ENCODE measurements at places on chromosomes 13 and 19.

GRCh38 chr19:3284759-3285646, 60.5 kb downstream of the CELF5 start:
- DNase-seq, result no peak

GRCh38 chr19:14152713-14153112, 16.3 kb upstream of the ASF1B start:
- no peak for DNase-seq

- DNase-seq, result no peak
Observed at GRCh38 chr13:40185414-40185813, 481.0 kb downstream of the FOXO1 start.

DNA sequence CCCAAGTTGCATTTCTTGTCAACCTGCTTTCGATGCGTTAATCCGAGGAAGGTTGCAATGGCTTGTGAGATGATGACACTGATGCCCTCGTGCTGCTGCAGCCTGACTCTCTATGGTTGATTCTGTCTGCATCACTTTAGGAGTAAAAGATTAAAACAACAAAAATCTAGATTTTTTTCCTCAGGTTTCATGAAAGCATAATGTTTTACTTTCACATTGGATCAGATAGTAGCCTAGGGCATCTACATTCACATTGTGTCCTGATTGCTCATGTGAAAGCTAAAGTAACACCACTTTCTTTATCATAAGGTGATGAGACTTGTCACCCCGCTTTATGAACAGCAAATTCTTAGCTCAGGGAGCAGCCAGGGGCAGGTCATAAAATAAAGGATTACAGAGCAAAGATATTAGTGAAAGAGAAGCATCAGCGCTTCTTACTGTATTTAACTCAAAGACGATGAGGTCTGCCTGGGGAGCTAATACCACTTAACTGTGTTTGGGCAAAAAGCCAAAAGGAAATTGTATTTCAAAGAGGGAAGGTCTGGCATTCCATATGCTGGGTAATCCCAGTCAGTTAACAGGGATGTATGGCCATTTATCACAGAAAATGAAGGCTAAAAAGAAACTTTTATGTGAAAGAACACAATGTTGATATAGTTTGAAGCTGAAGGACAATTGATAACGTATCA, 270.5 kb downstream of the GPC6 start:
- DNase-seq, result no peak

DNA sequence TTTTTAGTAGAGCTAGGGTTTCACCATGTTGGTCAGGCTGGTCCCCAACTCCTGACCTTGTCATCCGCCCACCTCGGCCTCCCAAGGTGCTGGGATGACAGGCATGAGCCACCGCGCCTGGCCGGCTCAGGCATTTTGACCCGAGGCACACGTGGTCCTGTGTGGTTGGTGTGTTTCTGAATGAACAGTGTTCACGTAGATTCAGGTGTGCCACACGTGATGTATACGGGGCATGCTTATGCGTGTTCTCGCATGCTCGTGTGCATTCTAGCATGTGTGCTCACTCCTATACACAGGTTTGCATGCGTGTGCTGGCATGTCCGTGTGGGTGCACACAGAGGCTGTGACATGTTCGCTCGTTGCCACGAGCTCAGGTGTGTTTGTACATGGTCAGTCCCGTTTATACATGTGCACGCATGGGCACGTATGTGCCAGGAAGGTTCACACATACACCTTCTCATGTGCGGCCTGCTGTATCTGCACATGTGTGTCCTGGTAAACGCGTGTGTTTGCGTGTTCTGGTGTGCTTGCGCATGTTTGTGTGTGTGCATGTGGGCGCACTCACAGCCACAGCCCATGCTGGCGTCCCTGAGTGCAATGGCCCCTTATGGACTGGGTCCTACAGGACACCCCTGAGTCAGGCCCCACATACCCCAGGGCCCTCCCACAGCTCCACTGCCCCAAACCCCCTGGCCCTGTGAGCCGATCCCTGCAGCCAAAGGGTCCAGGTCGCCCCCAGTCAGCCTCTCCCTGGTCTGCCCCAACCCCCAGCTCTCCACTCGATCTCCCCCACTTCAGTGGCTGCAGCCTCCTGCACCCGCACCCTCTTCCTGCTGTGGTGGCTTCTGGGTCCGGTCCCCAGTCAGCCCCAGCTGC, 20.6 kb upstream of the TCF3 start:
- no peak for DNase-seq

GRCh38 chr13:29858231-29858630, 7.8 kb upstream of the UBL3 start:
- DNase-seq, result no peak

- DNase-seq, result no peak
Observed at GRCh38 chr13:44234566-44234965, 139.1 kb upstream of the SERP2 start.

DNA sequence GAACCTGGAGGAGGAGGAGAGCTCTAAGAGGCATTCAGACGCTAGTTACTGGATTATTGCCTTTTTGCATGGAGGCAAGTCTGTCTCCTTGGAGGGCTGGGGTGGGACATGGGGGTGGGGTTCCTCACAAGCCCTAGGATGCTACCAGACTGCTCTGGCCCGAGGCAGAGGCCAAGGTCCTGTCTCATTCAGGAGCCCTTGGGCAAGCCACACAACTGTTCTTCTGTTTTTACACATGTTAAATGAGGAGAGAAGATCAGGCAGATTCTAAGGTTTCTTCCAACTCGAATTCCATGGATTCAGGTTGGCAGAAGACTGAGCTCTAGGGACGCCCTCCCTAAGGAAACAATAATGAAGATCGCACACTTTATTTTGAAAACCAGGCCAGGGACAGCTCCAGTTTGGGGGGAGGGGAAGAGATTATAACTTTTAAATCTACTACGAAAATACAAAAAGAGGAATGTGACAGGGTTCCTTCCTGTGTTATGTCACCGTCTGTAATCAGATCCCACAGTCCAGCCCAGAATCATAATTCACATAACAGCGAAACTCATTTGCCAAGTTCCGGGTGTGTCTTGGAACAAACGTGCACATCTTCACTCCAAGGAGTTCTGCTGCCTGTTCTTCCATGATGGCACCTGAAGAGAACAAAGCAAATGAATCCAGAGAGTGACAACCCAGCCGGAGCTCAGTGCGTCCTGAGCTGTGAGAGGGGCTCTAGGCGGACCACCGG, 25.2 kb downstream of the IL17D start:
- DNase-seq, result no peak

DNA sequence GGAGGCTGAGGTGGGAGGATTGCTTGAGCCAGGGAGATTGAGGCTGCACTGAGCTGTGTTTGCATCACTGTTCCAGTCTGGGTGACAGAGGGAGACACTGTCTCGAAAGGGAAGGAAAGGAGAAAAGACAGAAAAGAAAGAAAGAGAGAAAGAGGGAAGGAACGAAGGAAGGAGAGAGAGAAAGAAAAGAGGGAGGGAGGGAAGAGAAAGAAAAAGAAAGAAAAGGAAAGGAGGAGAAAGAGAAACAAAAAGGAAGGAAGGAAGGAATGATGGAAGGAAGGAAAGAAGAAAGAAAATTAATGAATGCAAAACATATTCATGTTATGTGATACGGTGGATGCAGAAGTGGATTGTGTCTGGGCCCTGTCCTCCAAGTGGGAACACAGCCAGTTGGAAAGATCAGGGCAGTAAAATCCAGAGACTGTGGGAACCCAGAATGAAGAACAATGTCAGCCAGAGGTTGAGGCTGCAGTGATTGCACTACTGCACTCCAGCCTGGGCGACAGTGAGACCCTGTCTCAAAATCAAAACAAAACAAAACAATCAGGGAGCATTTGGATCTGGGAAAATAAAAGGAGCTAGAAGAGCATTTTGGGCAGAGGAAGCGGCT, 6.2 kb downstream of the PHLDB3 start:
- DNase-seq, result no peak

GRCh38 chr19:3601021-3601420, 5.7 kb downstream of the TBXA2R start:
- no peak for DNase-seq

DNA sequence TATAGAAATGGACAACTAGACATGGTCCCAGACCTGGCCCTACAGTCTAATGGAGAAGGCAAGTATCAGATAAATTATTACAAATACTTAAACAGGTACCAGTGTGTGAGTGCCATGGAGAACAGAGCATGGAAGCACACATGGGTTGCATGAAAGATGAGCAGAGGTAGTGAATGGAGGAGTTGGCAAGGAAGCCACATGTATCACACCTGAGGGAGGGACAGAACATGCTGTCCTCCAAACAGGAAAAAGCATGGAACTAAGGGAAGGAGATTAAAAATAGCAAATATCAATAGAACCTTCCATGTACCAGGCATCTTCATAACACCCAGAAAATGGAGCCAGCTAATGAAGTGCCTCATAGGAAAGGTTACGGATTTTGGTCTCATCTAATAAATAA, 85.9 kb downstream of the SACS start:
- no peak for DNase-seq

- DNase-seq, result no peak
Observed at GRCh38 chr19:13089139-13089856, 13.4 kb downstream of the LYL1 start.

- DNase-seq, result no peak
Observed at GRCh38 chr19:48696353-48697010, 711 bp downstream of the FUT2 start.

DNA sequence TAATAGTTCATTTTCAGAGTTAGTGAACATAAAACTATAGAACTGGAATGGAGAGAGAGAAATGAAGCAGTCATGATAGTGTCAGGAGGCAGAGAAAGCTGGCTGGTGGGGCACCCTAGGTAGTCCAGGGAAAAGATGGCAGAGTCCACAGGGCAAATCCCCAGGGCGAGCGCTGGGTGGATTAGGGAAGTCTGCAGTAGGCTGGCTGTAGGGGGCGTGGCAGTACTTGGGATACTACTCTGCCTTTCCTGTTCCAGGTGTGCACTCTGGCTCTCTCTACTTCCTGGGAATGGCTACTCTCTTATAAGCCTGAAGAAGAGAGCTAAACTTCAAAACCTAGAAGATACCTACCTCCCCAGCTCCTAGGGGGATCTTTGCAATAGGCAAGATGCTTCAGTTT, 232.9 kb upstream of the SLC10A2 start:
- no peak for DNase-seq

DNA sequence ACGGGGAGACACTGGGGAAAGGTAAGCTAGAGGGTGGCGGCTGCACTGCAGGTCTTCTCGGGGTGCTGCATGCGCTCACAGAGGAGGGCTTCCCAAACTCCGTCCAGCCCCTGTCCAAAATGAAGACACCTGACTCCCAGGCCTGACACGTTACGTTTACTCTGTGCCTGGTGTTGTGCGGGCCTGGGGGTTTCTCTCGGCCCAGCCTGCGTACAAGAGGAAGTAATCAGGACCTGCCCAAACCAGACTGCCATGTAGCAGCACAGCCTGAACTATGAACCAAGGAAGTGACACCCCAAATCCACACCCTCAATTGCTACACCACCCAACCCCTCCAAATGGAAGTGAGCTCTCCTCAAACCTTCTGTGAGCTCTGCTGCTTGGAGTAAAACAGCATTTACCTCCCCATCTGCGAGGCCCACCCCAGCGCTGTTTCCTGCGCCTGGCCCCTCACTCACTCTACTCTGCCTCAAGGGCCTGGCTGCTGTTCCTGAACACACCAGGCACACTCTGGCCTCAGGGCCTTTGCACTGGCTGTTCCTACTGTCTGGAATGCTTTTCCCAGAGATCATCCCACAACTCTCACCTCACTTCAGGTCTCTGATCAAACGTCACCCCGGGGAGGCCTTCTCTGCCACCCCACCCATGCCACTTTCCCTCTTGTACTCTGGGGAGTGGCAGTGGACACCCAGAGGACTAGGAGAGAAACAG, 3.0 kb downstream of the HSPBP1 start:
- DNase-seq, result no peak

GRCh38 chr19:51594774-51595109, 23.7 kb downstream of the ZNF175 start:
- DNase-seq, result no peak

DNA sequence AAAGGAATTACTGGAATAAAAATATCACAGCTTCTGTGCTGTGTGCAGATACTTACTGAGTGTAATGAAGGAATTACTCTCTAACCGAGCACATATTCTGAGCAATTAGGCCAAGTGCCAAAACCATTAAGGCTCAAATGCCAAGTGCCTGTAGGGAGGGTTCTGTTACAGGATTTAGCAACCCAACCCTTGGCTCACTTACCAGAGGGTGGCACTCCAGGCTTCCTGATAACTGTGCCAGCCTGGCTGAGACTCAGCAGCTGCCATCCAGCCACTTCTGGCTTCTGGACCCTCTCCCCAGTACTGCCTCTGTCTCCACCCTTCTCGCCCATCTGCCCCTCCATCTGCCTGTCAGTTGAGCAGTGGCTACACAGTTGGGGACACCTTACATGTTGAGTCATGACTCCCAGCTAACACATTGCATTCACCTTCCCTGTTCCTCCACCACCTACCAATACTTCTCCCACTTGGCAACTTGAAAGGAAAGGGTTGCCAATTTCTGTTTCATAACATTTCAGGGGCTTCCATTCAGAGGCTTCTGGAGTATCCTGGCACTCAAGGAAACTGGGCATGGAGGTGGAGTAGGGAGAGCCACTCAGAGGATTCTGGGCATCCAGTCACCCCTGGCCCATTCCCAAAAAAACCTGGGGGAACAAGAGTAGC, 110.5 kb downstream of the COG6 start:
- peak; percentile 88 for DNase-seq

- no peak for DNase-seq
Observed at GRCh38 chr13:47175172-47175866, 278.5 kb upstream of the HTR2A start.

DNA sequence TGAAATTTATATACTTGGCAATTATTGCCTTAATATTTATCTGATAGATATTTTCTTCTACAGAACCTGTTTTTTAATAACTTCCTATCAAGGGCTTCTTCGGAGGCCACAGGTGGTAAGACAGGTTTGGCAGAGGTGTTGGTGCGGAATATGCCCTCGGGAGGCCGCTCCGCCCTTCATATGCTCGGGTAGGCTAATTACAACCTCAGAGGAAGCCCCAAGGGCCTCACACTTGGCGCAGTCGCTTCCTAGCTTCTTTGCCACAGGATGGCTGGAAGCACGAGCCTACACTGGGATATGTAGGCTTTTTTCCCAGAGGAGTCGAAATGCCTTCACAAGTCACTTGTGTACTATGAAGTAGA, 68.8 kb downstream of the LMO7 start:
- DNase-seq, result no peak

DNA sequence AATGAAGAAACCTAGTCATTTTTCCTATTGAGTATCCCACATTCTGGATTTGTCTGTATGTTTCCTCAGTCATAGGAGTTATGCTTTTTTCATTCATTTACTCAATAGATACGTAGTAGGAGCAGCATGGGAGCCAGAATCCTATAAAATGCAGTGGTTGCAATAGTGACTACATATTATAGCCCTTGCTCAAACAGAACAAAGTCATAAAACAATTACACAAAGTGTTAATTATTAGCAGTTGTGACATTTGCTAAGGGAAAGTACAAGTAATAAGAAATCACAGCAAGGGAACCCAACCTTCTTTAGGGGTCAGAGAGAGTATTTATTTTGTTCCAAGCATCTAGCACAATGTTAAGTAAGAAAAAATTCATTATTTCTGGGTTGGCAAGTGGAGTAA, 27.7 kb upstream of the POU4F1 start:
- no peak for DNase-seq

GRCh38 chr19:33686262-33686661, 64.5 kb downstream of the CHST8 start:
- DNase-seq, result peak; percentile 6

GRCh38 chr19:15635016-15635805, 5.5 kb upstream of the CYP4F3 start:
- DNase-seq, result no peak

Measured in cerebellar nuclear complex (tissue), 1 donor.